Vagina (tissue), 2 donors: ENCODE measurements at places on chromosomes 12 and 14. TPM values are rescaled to one million over a fixed set of nuclear protein-coding genes. Genes with fewer than 3 reads are reported as not detected.

MAPK1IP1L gene
- 39.3 TPM for total RNA-seq

PCED1B gene
- 6.9 TPM for total RNA-seq

LRRC10 gene
- total RNA-seq: not detected

DNA sequence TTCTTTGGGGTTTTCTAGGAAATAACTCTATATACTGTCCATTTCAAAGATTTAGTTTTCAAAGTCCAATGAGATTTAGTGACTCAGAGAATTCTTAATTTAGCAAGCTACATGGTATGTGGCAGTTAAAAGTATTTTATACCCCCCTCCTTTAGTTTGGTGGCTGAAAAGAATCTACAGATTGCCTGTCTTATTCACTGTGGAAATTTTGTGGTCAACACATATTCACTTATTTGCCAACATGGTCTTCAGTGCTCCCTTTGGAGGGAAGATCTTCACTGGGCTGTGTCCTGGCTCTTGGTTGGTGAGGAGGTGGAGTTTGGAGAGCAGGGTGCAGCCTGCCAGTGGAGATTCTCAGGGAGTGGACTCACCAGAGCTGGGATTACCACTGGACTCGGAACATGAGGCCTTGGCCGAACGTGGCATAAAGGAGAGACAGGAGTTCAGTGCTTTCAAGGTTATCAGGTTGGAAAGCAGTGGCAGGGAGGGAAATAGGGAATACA is 39.8 kb downstream of the SAMD4A start:
- DNase-seq: no peak

DNA sequence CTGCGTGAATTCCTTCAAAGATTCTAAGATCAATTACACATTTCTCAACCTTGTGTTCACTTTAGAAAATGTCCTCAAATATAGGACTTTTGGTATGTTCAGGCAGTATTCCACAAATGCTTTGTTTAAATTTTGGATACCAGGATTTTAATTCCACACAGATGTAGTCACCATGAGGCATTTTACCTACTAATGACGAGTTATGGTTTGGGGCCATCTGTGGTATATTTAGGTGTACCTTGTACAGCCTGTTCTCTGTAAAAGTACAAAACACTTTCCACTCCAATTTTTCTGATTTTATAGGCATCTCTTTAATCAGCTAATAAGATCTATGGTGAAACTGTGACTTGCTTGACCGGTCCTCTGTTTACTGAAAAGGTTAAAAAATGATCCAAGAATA is 275.7 kb upstream of the PRICKLE1 start:
- DNase-seq: no peak

DNA sequence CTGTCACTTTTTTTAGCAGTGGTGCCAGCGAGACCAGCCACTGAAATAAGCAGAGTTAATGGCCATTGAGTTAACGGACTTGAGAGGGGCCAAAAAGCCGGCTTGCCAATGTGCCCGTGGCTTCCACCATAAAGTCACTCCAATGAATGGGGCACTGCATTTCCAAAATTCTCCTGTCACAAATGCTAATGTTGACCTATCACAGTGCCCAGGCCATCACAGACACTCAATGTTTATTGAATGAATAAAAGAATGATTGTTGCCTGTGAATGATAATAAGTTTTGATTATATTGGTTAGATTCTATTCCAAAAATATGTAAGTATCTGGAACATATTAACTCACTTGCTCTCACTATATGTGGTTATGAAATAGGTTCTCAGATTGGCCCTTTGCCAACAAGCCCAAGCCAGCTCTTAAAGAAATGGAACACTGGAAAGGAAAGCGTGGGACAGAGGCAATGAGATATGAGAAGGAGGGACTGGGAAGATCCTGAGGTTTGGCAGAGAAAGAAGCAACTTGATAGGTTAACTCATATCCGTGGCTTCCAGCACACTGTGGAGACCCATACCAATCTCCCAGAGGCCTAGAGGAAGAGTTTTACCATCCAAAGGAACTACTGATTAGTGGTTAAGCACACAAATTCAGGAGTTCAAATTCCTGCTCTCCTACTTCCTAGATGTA is 108.7 kb downstream of the BTG1 start:
- no peak for DNase-seq

GRCh38 chr12:52669426-52669825 is 10.8 kb downstream of the KRT1 start:
- DNase-seq: no peak
